Testis (tissue), 5 donors: ENCODE measurements at places on chromosomes 3 and 15. TPM values are rescaled to one million over a fixed set of nuclear protein-coding genes. Genes with fewer than 3 reads are reported as not detected.

DNA sequence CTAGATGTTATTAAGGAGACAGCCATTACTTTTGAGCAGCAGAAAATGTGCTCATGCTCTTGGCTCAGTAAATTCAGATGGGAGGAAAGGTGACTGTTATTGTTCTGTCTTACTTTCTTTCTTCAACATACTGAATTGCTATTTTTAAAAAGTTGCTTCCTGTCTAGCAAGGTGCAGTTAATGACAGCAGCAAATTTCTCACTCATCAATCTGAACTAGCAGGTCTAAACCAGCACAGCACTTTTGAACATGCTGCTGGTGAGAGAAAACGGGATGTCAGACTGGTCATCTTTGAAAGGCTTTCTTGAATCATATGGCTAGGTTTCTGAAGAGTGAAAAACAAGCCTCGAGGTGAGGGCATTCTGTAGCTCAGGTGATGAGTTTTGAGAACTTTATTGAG lies 384.7 kb downstream of the MFSD1 start:
- no peak for DNase-seq

DNA sequence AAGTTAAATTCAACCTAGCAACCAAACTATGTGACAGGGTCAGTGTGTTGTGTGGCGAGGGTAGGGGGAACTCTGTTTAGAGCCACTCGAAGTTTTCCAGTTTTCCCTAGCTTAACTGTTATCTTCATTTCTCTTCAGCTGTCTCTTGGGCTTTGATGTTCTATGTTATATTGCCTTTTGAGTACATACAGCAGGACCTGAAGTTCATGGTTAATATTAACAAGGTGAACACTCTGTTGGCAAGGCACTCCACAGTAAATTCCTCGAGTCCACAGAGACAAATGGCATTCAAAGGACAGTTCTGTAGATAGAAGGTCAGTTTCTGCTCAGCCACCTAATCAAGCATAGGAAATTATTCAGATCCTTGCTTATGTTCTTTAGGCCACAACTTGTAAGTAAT lies 147.9 kb upstream of the DPH6 start:
- DNase-seq, result no peak

ROPN1 gene
- 139 TPM for total RNA-seq

THSD4 gene
- total RNA-seq, result 21.5 TPM

CGNL1 gene
- total RNA-seq, result 40.2 TPM

EPHB1 gene
- total RNA-seq, result 37.1 TPM

DNA sequence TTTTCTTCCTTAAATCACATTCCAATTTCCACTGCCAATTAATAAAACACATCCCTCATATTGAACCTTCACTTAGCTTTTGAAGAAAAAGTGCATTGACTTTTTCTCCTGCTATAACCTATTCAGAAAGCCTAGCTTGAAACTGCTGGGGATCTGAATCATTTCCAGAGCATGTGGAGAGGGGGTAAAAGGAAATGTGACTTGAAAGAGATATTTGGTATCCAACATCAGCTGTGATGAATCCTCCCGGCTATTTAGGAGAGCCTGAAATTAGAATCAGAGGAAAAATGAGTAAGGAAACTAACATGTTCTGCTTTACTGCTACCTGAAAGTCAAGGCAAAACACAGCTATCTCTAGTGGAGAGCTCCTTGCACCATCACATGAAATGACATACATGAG lies 2.6 kb upstream of the GNB5 start:
- DNase-seq, result no peak

- DNase-seq, result no peak
Measured at GRCh38 chr3:141379250-141379966, 11.1 kb downstream of the ZBTB38 start.

OXTR gene
- 1.8 TPM for total RNA-seq

GRCh38 chr15:92625251-92625980 lies 30.2 kb downstream of the FAM174B start:
- no peak for DNase-seq

DNA sequence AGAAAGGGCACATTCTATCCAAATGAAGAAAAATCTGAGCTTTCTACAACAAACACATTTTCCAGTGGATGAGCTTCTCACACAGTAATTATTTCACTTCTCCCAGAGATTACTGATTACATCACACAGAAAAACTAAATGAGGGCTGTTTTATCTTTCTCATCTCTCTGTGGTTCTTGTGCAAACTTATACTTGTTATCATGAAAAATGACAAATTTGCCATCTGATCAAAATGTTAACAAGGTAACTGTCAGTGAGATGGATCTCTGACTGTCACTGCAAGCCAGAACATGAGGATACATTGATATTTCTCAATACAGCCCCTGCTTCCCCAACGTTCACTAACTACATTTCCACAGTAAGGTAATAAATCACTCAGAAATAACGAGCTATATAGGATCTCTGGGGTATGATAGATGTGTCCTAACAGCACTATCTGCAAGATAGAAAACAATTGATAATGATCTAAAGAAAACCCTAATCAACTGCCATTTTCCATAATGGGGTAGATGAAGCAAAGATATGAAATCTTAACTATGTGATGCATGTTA lies 829.3 kb upstream of the CFAP20DC start:
- DNase-seq, result no peak

GRCh38 chr15:34070003-34070402 lies 31.0 kb upstream of the AVEN start:
- no peak for DNase-seq

DNA sequence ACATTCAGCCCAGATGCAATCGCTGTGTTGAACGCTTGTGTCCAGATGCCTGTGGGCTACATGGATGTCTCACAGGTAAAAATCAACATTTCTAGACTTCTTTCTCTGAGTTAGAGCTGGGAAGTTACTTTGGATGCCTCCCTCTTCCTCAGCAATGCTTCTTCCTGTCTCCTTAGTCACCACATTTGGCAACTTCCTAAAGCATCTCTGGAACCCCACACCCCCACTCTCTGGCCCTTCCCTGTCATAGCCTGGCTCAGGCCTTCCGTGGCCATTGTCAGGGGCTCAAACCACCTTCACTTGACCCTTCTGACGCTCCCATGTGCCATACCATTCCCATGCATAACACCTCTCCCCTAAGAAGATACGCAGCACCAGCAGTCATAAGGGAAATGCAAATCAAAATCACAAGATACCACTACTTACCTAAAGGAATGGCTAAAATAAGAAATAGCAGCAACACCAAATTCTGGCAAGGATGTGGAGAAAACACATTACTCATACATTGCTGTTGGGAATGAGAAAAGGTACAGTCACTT lies 21.6 kb upstream of the RGMA start:
- DNase-seq, result no peak

GRCh38 chr3:187695449-187695848 lies 6.9 kb downstream of the RTP2 start:
- no peak for DNase-seq

CNBP gene
- 291 TPM for total RNA-seq

- DNase-seq, result no peak
Measured at GRCh38 chr15:63019511-63020109, 22.9 kb upstream of the TPM1 start.

GOLGA8T gene
- 4.1 TPM for total RNA-seq
